ENCODE measurements at places on chromosomes 11 and 22. TPM values are rescaled to one million over a fixed set of nuclear protein-coding genes. Genes with fewer than 3 reads are reported as not detected.

GRCh38 chr11:111561791-111562325 is 21.3 kb downstream of the LAYN start:
- peak; percentile 32 for DNase-seq

DNA sequence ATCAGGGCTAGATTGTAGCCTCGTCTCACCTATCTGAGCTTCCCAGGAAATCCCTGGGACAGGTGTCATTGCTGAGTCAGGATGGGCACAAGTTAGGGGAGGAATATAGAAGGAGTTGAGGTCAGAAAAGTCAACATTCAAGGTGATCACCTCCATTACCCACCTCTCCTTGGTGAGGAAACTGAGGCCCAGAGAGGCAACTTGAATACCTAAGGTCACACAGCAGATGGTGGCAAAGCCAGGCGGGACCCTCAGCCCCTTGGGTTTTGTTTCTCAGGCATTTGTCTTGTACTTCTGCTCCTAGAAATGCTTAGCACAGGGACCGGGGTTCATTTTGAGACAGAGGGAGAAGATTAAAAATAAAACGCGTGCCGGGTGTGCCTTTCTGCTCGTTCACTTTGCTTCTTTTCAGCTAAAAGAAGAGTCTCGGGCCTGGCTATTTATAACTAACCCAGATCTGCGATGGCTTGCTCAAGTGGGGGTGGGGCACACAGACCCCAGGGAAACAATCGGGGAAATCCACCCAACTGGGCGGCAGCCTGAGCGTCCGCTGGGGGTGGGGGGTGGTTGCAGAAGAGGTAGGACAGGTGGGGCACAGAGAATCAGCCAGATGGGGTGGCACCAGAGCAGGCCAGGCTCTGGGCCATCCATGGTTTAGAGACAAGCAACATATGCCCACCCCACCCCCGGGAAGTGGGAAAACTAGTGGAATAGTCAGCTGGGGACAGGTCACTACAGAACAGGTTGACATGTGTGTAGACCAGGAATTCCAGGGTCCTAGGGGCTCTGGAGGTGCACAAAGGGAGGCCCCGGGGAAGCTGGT is 3.9 kb upstream of the GNAZ start:
- no peak for DNase-seq

DNA sequence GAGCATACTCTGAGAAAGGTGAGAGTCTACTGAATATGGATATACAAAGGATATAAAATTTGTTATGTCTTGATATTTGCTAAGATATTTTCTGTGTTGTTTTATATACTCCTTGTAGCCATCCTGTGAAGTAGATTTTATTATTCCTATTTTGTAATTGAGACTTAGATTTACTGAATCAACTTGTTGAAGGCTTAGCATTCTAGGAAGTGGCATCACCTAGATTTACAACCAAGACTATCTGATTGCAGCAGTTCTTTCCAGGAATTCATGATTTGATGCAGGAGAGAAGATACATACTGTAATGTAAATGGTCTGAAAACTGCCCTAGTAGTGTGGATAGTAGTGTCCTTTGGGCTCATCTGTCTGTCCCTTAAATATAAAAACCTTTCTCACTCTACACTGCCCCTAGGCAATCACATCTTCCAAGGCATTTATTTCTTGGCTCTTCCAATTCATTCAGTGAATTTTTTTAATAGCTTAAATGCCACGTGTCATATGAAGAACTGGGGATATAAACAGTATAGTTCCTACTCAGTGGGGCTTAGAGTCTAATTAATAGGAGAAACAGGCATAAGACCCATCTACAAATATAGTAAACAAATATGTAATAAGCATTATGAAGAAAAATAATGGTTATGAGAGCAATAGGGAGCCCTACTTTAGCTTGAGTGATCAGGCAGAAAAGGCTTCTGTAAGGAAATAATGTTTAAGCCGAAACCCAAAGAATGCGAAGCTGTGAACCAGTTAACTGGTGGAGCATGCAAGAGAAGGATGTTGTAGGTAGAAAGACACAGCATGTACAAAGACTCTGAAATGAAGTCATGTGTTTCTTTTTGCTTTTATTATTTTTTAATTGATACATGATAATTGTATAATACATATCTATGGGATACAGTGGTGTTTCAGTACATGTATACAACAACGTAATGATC is 13.6 kb downstream of the IPO7 start:
- no peak for DNase-seq

DNA sequence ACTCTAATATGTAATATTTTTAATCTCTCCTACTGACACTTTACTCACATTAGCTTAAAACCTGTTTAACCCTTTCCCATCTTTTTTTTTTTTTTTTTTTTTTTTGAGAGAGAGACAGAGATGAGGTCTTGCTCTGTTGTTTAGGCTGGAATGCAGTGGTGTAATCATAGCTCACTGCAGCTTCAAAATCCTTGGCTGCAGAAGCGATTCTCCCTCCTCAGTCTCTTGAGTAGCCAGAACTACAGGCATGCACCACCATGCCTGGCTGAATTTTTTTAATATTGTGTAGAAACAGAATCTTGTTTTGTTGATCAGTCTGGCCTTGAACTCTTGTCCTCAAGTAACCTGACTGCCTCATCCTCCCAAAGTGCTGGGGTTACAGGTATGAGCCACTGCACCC is 37.3 kb downstream of the PAMR1 start:
- no peak for DNase-seq

Gene OR56A4
- not detected for total RNA-seq

DNA sequence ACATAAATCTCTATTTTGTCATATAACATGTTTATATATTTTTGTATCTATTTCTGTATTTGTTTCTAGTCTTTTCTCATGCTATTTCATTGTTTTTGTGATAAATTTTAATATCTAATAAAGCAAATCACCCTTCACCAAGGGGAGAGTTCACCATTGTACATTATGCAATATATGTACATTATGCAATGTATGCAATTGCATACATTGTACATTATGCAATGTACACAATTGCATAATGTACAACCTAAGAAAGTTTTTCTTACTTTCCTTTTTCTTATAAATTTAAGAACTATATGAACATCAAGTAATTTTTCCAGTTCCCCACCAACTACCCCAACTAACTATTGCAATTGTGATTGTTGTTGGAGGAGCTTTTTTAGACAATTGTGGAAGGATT is 44.1 kb upstream of the GLYATL2 start:
- peak; percentile 16 for DNase-seq

Gene INS
- not detected for total RNA-seq

Gene ART5
- total RNA-seq: not detected

Gene PGM2L1
- total RNA-seq: 0.59 TPM

Gene CLNS1A
- total RNA-seq: 135 TPM

GRCh38 chr11:1667121-1667850 is 29.7 kb upstream of the KRTAP5-6 start:
- no peak for DNase-seq

Gene CHADL
- 0.52 TPM for total RNA-seq

Gene SCO2
- total RNA-seq: 2.4 TPM

GRCh38 chr11:68990995-68991780 is 10.4 kb upstream of the MRGPRD start:
- DNase-seq: no peak

Gene ARL2
- 113 TPM for total RNA-seq
